Fibroblast of lung (primary cell): ENCODE measurements at places on chromosomes 2 and 18. TPM values are rescaled to one million over a fixed set of nuclear protein-coding genes. Genes with fewer than 3 reads are reported as not detected.

The UGT1A6 gene
- not detected in 2 replicates for total RNA-seq

The MCM6 gene
- 8.7 and 11.2 TPM in 2 replicates for total RNA-seq

The GALR1 gene
- not detected in 2 replicates for total RNA-seq

The MYL1 gene
- not detected in 2 replicates for total RNA-seq

The KYNU gene
- 1.5 and 4.6 TPM in 2 replicates for total RNA-seq

The EVX2 gene
- total RNA-seq = not detected in 2 replicates

The EMILIN1 gene
- 187 and 251 TPM in 2 replicates for total RNA-seq

The ZNF516 gene
- 28.0 and 32.7 TPM in 2 replicates for total RNA-seq

The ABCG8 gene
- total RNA-seq = not detected in 2 replicates

The KCNG2 gene
- total RNA-seq = 6.4 and 10.1 TPM in 2 replicates

The BMP10 gene
- not detected in 2 replicates for total RNA-seq

The ANKRD62 gene
- total RNA-seq = not detected in 2 replicates

The CRYGC gene
- total RNA-seq = not detected in 2 replicates

The MATN3 gene
- 0.51 and 2.3 TPM in 2 replicates for total RNA-seq
